Astrocyte of the hippocampus (primary cell): ENCODE measurements at places on chromosomes 4 and X.

DNA sequence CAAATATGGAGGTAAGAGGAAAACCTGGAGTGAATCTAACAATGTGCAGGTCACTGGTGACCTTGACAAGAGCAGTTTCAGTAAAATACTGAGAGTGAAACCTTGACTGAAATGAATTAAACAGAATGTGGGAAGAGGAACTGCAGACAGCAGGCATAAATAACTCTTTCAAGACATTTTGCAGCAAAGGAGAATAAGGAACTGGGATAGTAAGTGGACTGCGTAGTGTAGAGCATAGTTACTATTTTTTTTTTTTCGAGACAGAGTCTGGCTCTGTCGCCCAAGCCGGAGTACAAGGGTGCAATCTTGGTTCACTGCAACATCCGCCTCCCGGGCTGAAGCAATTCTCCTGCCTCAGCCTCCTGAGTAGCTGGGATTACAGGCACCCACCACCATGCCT is 24.0 kb downstream of the RBMX start:
- no peak for DNase-seq

DNA sequence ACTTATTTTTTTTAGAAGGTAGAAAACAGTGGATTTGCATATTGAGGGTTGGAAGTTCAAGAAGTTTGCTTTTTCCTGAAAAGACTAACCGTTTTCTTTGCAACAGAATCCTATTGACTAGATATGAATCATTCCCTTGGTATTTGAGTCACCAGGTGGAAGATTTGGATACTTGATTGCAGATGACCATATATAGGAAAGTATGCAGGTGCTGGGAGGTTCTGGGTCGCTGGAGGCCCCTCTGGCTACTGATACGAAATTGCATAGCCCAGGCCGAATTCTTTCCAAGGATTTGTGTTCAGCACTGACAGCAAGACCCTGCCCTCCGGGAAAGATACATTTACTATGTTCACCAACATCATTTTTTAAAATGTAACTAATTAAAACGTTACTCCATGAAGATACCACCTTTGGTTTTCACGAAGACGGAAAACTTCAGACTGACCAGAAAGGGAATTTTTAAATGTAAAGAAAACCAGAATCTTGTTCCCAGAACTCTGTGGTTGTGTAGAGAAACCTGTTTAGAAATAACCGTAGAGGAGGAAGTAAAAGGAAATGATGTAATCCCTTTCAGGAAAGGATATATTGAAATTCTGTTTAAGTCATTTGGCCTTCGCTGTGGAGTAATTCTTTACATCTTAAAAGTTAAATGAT is 946 bp downstream of the ANXA3 start:
- DNase-seq: peak; percentile 78

- peak; percentile 38 for DNase-seq
These were observed 4.1 kb downstream of the ABCB7 start for GRCh38 chrX:75151827-75152592.

GRCh38 chr4:100286636-100287035 is 96.4 kb upstream of the DDIT4L start:
- DNase-seq: no peak
